Panc1 (cell line): ENCODE measurements at places on chromosomes 5 and 9. TPM values are rescaled to one million over a fixed set of nuclear protein-coding genes. Genes with fewer than 3 reads are reported as not detected.

- no peak for DNase-seq
Measured at GRCh38 chr5:138605254-138605972, 30.2 kb upstream of the HSPA9 start.

Gene PCDHB10
- 0.72 TPM for total RNA-seq

- no peak for DNase-seq
Measured at GRCh38 chr5:81534441-81534840, 140.5 kb upstream of the ACOT12 start.

DNA sequence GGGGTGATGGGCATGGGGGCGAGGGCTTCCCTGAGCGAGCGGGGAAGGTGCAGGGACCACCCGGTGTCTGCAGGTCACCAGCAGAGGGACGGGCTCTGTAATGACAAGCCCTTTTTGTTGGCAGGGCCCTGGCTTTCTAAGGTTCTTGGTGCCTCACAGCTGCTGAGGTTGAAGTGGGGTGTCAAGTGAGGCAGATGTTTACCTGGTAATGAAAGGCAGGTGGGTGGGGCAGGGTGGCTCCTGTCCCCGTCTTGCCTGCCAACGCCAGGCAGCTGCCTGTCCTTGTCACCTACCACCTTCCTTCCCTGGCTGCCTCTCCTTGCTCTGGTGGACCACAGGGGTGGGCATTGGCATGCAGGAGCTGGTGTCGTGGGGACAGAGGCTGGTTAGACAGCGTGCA, 41.0 kb upstream of the SEMA4D start:
- no peak for DNase-seq

- no peak for DNase-seq
Measured at GRCh38 chr5:1873243-1873959, 9.3 kb downstream of the IRX4 start.

GRCh38 chr5:67063791-67064190, 132.8 kb downstream of the CD180 start:
- DNase-seq, result no peak

DNA sequence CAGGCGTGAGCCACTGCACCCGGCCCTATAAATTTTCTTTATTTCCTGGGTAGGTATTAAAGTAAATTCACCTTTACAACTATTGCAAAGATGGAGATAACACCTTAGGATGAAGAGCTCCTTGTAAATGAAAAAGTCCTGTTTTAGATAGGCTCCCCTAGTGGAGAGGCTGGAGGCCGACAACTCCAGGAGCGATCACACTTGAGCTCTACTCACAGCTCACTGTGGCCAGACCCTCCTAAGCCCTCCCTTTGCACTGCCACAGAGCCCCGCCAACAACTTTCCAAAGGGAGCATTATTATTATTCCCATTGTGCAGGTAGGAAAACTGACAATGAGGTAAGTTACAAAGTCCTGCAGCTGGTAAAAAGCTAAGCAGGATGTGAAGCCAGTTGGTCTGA, 139.1 kb upstream of the ERCC6L2 start:
- no peak for DNase-seq

DNA sequence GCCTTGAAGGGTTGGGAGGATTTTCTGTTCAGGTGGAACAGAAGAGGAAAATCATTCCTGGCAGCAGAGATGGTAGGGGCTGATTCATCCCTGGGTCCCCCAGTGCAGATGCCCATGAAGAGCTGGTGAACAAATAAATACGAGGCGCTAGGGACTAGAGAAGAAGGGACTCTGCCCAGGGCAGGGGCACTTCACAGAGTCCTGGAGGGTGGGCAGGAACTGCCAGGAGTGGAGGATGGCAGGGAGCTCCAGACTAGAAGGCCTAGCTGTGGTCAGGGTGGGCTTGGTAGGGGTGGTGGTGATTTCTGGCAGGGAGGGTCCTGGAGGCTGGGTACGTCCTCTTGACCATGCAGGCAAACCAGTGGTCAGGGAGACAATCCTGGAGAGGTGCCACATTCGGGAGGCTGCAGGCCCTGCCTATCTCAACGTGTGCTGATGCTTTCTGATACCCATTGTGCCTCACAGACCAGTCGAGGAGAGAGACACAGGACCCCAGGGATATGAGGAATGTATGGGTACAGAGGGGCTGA, 69.9 kb downstream of the CRB2 start:
- no peak for DNase-seq

GRCh38 chr5:128613128-128613527, 75.1 kb upstream of the FBN2 start:
- no peak for DNase-seq

GRCh38 chr5:113087976-113088514, 111.4 kb downstream of the DCP2 start:
- DNase-seq, result no peak

GRCh38 chr9:118635416-118635815, 733.8 kb downstream of the BRINP1 start:
- DNase-seq, result no peak
